Activated CD4-positive, alpha-beta T cell treated with anti-CD3 and anti-CD28 coated beads, Interleukin-2, amount 50 U/mL, for 4 hours (primary cell): ENCODE measurements at places on chromosomes 5 and 9.

- DNase-seq: no peak
Observed at GRCh38 chr5:138216799-138217198, 3.7 kb upstream of the CDC23 start.

GRCh38 chr5:141914199-141914743 lies 9.4 kb upstream of the DELE1 start:
- DNase-seq: no peak

GRCh38 chr5:31433229-31433628 lies 98.7 kb downstream of the DROSHA start:
- no peak for DNase-seq

DNA sequence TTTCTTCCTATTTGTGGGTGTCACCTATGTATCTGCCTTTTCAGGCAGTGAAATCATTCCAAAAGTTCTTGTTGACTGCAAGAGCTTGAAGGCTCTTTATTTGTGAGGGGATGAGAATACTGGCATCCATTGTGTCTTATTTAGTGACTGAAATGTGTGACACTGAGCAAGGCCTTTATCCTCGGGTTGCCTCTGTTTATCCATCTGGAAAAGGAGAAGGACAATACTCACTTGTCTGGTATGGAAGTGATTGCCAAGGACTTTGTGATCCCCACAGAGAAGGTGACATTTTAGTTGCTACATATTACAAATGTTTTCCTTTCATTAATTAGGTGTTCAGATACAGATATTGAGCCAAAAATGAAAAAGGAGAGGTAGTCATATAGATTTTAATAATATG lies 80.2 kb downstream of the ARRDC3 start:
- DNase-seq: no peak

DNA sequence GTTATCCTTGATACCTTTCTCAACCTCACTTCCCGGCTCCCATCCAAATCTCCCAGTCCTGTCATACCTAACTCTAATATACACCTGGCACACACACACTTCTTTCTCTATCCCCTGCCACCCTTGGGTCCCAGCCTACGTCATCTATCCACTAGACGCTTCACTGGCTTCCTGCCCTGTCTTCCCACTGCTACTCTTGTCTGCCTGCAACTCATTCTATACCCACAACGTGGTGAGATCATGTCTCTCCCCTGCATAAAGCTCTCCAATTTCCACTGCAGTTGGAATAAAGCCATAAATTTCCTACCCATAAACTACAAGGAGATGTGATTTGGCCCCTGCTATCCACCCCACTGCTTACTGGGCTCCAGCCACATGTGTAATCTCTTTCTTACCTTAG lies 93.5 kb downstream of the JMY start:
- no peak for DNase-seq

- DNase-seq: no peak
Observed at GRCh38 chr9:69175486-69175885, 1.4 kb downstream of the TJP2 start.

DNA sequence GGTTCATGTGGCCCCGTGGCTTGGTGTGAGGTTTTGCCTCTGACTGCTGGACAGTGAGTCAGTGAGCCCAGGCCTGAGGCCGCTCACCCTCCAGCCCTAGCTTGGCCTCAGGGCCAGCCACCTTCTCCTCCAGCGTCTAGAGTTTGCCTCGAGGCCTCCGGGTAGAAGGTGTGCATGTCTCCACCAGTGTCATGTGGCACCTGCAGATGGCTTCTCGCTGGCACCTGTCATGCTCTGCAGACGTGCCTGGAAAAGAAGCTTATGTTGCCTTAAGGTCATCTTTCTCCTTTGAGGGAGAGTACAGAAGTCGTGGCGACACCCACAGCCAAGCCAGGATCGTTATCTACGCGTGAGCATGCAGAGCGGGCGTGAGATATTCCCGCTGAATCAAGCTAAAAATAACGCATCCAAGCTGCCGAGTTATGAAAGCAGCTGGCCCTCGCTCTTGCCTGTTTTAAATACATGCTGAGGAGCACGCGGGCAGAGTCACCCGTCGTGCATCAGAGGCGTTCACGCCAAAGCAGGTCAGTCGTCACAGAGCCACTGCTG lies 79.7 kb upstream of the FCN2 start:
- no peak for DNase-seq

DNA sequence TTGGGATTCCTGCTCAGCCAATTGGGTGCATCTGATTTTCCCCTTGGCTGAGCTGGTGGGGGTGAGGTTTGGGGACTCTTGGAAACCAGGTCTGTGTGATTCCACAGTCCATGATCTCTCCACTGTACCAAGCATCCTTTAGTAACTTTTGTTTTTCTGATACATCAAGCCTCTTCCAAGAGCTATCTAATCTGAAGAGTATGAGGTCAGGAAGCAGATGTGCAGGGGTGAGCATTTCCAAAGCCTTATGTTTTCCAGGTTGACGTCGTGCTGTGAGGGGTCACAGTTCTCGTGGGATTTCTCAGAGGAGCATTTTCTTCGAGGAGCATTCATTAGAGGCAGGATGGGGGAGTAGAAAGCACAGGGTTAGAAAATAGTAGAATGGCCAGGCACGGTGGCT lies 95.3 kb downstream of the KLF4 start:
- no peak for DNase-seq

DNA sequence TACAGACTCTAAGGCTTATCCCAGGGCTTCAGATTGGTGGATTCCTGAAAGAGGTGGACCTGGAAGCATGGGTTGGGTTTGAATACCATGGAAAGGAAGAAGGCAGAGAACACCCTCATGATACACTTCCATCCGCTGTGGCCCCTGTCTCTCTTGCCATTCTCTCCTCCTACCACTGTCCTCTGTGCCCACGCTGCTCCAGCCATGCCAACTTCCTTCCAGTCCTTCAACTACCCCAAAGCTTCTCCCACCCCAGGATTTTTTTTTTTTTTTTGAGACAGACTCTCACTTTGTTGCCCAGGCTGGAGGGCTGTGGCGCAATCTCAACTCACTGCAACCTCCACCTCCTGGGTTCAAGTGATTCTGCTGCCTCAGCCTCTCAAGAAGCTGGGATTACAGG lies 1.7 kb upstream of the SPARC start:
- no peak for DNase-seq

GRCh38 chr9:16879416-16879815 lies 8.9 kb upstream of the BNC2 start:
- DNase-seq: no peak

DNA sequence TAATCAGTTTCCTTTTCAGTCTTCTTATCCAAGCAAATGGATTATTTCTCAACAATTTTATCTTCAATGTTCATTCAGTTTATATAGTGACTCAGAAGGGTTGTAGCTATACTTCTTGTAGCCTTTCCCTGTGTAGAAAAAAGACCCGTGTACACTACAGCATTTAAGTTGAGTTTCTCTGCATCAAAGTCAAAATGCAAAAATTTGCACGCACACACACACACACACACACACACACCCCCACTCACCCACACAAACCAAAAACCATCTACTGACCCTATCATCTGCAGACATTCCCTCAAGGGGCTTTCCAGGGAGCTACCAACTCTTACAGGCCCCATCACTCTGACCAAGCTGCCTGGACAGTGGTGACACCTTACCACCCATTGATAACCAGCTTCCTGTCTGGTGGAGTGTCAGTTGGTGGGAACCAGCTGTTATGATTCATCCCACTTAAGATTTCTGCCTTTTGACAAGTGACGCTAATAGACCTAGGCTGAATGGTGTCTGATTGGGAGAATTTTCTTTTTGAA lies 12.2 kb upstream of the ELL2 start:
- no peak for DNase-seq

DNA sequence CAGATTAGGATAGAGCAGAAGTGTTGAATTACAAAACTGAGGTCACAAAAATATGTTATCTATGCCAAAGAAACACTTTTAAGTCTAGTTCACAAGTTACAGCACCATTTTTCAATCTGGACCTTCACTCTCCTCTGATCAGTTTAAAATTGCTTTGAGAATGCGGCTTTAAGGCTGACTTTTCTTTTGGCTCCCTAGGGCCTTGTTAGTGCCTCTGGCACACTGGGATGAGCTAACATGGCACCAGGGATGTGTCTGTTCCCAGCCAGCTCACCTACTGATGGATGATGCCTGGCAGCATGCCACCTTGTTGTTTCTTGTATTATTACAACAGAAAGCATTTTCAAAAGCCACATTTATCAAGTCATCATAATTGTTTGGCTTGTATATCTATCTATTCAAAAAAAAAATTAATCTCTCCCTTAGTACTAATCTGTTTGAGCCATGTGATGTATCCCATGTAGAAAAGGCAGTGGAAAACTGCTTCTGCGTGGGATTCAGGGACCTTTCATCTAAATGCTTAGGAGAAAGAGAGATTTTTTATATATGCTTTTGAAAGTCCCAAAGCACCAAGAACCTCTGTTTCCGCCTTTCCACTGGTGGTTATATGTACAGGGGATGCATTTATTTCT lies 46.6 kb downstream of the ADAMTSL1 start:
- no peak for DNase-seq

- DNase-seq: no peak
Observed at GRCh38 chr5:54165687-54166086, 144.7 kb downstream of the ARL15 start.

GRCh38 chr5:17305964-17306725 lies 88.7 kb downstream of the BASP1 start:
- no peak for DNase-seq

DNA sequence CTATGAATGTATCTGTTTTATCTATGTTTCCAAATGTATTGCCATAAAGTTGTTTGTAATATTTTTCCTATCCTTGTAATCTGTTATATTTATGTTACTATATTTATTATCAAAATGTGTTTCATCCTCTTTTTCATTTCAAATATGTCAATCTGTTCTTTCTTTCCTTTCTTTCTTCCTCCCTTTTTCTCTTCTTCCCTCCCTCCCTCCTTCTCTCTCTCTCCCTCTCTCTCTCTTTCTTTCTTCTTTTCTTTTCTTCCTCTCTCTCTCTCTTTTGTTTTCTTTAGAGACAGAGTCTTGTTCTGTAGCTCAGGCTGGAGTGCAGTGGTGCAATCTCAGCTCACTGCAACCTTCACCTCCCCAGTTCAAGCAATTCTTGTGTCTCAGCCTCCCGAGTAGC lies 91.3 kb downstream of the GTF3C4 start:
- DNase-seq: no peak

DNA sequence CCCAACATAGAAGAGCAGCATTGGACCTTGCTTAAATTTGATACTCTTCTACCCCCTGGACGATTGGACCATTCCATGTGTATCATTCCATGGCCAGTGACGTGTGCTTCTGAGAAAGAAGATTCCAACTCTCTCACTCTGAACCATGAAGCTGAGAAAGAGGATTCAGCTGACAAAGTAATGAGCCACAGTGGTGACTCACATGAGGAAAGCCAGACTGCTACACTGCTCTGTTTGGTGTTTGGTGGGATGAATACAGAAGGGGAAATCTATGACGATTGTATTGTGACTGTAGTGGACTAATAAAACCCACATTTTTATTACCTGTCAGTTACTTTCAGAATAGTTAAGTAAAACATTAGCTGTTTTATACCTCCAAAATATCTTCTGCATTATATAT lies 7.5 kb downstream of the HSPA5 start:
- no peak for DNase-seq

GRCh38 chr5:13252699-13253098 lies 691.8 kb downstream of the DNAH5 start:
- DNase-seq: no peak

- DNase-seq: no peak
Observed at GRCh38 chr5:74232276-74232675, 408.3 kb downstream of the ENC1 start.

DNA sequence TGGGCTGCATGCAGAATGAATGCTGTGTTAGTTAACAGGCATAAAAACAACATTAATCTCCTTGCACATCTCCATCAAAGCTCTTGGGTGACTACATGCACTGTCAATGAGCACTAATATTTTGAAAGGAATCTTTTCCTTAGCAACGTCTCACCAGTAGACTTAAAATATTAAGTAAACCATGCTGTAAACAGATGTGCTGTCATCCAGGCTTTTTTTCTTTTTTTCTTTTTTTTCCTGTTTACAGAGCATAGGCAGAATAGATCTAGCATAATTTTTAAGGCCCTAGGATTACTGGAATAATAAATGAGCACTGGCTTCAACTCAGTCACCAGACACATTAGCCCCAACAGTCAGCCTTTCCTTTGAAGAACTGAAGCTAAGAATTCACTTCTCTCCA lies 36.3 kb downstream of the UBQLN1 start:
- DNase-seq: no peak

DNA sequence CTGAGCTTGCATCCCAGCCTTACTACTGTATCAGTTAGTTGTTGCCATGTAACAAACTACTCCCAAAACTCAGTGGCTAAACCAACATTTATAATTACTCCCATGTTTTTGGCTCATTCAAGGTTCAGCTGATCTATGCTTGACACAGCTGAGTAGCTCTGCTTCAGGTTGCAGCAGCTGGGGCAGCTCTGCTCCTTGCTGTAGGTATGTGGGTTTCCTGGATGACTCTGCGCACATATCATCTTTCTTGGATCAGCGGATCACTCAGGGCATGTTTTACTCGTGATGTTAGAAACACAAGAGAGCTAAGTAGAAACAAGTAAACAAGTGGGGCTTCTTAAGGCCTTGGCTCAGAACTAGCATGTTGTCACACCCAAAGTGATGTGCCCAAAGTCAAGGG lies 15.1 kb downstream of the TEK start:
- DNase-seq: no peak

DNA sequence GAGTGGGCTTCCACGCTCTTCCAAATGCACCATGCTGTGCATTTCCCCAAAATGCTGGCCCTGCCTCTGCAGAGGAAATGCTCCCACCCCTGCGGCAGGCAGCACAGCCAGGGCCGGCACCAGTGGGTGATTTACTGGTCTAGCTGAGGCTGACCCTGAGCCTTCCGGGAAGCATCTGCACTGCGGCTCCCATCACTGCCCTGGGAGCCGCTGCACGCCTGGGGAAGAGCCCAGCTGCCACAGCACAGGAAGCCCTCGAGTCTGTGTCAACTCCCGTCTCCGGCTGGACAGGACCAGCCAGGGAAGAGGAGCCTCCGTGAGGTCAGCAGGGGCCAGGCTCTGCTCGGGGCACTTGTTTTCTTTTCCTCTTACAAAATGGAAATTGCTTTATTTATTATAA lies 25.1 kb upstream of the EEIG1 start:
- DNase-seq: no peak

- DNase-seq: no peak
Observed at GRCh38 chr9:134627417-134628353, 13.9 kb upstream of the COL5A1 start.

GRCh38 chr5:157088342-157088990 lies 20.4 kb downstream of the HAVCR2 start:
- no peak for DNase-seq

- DNase-seq: no peak
Observed at GRCh38 chr9:17063535-17064135, 71.2 kb upstream of the CNTLN start.
